ENCODE measurements at places on chromosomes 3 and 15. TPM values are rescaled to one million over a fixed set of nuclear protein-coding genes. Genes with fewer than 3 reads are reported as not detected.

DNA sequence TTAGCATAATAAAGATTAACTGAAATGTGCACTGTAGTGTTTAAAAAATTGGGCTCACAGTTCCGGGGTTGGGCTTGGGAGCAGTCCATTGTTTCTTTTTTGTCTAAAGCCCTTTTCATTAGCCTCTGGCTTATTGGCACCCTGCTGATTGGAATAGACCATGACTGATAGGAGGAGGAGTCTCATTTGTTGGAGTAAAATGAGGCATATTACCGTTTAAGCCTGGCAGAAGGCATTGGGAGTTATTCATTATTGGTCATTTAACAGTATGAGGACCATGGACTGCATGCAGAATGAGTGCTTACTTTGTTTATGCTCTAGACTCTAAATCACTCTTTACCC is 139.0 kb upstream of the CGNL1 start:
- DNase-seq: no peak

GRCh38 chr15:36905908-36906307 is 194.4 kb downstream of the MEIS2 start:
- no peak for DNase-seq

DNA sequence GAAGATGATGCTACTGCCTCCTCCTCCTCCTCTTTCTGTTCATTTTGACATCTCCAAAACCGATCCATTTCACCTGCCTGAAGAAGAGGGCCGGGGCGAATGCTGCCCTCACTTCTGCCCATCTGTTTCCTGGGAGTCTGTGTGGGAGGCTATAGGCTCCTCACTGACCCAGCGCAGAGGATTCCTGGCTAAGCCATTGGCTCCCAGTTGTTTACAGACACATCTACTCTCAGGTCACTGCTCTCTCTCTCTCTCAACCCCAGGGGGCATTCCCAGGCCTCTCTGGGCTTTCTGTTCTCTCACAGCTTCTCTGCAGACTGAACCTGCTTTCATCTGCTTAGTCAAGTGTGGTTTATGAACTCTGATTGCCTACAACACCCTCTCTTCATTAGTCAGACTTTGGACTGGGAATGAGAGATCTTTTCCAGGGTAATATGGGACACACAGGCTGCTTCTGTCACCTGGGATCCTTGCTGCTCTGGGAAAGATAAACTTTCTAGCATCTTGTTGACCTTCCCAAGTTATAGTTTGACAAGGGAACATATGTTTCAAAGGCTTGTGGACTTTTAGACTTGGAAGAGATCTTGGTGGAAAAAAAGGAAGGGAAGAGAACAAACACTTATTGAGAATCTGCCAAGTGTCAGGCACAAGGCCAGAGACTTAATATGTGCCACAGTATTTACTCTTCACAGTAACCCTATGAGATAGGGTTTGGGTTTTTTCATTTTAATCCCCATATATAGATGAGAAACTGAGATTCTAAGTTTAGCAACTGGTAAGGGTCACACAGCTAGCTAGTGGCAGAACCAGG is 30.2 kb upstream of the USP3 start:
- no peak for DNase-seq

DNA sequence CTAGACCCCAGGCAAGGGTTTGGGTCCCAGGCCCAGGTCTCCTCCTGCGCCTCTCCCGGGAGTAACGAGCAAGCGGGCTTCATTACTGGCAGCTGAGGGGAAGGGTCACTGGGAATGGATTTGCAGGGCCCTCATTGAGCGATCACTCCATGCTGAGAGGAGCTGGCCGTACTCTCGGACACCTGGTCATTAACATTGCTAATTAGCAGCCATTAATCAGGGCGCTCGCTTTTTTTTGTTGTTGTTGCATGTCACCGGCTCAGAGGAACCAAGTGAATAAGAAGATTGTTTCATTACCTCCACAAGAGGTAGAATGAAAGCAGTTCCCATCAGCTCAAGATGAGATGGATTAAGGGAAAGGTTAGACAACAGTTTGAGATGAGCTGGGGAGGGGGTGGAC is 293.0 kb upstream of the ATP11B start:
- DNase-seq: no peak

Gene SNX22
- total RNA-seq: 28.3 TPM

DNA sequence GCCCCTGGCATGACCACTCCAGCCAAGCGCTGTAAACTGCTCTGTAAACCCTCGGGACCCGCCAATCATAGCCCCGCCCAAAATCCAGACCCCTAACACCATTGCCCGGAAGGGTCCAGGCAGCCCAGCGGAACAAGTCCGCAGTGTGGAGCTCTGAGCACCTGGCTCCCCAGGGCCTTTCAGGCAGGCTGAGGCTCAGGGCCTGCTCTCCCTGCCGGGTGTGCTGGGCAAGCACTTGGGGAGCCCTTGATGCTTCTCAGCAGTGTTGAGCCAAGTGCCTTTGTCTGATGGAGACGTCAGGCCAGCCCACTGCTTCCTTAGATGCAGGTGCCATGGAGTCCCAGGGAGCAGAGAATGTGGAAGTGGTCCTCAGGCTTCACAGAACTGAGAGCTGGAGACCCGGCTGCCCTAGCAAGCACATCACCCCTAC is 106.2 kb downstream of the TLE3 start:
- no peak for DNase-seq

- DNase-seq: no peak
Measured at GRCh38 chr3:56970461-56970879, 90.0 kb upstream of the SPATA12 start.

DNA sequence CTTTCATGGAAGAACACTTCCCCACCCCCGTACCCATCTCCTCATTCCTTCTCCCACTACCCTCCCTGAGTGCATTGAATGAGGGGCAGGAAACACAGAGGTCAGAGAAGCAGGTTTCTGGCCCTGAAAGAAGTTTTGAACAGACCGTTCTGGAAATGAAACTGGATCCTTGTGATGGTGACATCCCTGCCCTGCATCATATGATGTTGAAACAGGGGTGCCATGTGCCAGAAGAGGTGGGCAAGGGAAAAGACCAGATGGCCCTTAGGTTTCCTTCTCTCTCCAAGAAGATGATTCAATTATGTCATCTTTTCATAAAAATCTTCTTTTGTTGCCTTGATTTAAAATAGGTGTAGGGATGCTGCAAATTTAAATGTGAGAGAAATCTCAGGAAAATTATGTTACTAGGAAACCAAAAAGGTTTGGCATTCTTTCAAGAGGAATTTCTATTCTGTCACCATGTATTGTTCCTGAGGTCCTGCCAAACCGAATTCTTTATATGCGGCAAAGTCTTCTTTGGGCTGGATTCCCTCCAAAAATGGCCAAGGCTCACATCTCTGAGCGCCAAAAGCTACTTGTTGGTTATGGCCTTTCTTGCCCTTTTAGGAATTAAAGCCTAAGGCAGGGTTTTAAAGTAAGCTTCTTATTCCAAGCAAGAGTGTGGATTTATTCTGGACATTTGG is 19.9 kb upstream of the TNFAIP8L3 start:
- DNase-seq: no peak

GRCh38 chr3:174413062-174413912 is 445.8 kb upstream of the NAALADL2 start:
- DNase-seq: no peak

DNA sequence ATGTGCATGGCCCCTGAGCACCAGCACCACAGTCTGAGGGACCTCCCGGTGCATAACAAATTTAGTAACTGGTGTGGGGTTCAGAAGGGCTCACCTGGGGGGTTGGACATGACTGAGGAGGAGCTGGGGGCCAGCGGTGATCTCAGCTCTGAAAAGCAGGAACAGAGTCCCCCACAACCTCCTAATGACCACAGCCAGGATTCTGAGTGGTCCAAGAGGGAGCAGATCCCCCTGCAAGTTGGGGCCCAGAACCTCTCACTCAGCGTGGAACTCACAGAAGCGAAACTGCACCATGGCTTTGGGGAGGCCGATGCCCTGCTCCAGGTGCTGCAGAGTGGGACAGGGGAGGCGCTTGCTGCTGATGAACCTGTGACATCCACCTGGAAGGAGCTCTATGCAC is 43.0 kb downstream of the CDAN1 start:
- peak; percentile 32 for DNase-seq

Gene TMEM212
- total RNA-seq: not detected

Gene NANOGP8
- total RNA-seq: not detected

DNA sequence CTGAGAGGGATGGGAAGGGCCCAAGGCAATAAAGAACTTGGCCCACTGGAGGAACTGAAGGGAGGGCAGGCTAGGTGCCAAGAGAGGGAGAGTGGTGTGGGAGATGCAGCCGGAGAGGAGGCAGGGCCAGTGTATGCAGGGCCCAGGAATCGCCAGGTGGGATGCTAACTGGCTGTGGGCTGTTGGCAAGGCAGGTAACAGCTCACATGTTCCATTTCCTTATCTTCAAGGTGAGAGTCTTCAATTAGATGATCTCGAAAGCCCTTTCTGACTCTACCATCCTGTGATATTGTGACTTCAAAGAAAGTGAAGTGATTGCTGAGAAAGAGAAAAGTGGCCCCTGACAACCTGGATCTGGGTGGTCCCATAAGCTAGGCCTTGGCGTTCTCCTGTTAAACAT is 49.0 kb downstream of the CASR start:
- no peak for DNase-seq

DNA sequence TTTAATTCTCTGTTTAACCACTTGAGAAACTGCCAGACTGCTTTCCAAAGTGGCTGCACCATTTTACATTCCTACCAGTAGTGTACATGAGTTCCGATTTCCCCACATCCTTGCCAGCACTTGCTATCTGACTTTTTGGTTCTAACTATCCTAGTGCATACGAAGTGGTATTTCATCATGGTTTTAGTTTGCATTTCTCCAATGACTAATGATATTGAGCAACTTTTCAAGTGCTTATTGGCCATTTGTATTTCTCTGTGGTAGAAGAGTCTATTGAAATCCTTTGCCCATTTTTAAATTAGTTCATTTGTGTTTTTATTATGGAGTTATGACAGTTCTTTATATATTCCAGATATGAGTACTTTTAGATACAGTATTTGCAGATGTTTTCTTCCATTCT is 247.8 kb downstream of the GABRB3 start:
- DNase-seq: no peak

Gene SV2B
- total RNA-seq: 0.87 TPM

- DNase-seq: no peak
Measured at GRCh38 chr3:137385922-137386321, 378.2 kb upstream of the SOX14 start.

DNA sequence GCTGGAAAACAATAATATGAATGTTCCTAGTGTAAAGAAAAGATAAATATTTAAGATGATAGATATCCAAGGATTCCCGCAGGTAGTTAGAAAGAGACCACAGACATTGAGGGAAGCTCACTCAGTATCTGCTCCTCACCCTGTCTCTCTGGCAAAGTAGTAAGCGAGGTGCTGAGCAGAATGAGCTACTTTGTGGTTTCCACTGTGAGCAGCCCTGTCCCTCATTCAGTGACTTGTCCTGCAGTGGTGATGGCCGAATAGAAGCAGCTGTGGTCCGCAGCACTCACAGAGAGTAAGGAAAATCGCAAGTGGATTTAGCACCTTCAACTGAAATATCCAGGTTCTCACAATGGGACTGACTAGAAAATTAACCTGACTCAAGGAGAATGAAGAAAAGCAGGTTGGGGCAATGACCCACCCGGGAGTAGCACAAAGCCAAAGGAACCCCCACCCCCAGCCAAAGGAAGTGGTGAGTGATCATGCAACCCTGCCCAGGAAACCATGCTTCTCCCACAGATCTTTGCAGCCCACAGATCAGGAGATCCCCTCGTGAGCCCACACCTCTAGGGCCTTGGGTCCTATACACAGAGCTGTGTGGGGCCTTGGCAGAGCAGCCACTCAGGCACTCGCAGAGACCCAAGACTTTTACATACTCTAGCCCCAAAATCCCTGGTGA is 21.8 kb upstream of the SLC25A38 start:
- DNase-seq: no peak

DNA sequence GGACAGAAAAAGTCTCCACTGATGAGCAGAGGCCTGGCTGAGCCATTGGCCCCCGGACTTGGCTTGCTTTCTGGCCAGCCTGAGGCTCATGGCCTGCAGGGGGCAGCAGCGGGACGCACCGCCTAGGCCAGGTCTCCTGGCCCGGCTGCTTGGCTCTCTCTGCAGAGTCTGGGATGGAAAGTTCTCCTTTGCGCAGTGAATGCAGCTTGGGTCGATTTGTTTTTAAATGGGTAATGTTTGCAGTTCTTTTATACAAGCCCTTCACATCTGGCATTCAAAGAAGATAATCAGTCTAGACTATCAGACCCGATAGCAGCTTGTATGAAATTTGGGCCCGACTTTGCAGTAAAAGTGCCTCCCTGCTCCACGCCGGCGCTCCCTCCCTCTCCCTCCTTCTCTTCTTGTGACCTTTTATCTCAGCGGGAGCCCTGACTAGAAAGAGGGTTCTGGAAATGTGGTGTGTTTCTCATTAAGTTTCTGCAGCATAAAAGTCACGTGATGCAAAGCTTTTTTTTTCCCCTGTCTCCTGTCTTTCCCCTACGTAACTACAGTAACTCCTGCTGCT is 59.9 kb downstream of the ZNF621 start:
- DNase-seq: peak; percentile 92

Gene CFAP100
- not detected for total RNA-seq

DNA sequence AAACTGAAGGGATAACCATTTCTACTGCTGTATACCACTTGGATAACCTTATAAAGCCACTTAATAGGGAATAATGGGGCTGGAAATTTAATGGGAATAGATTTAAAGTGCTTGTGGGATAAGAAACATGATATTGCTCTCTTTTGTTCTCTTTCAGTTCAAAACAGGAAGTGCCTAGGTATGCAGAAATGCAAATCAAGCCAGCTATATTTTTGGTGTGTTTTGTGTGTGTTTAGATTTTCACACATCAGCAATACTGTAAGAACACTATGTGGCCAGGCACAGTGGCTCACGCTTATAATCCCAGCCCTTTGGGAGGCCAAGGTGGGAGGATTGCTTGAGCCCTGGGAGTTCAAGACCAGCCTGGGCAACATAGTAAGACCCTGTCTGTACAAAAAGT is 442.3 kb upstream of the TPRG1 start:
- no peak for DNase-seq

- DNase-seq: no peak
Measured at GRCh38 chr15:53625260-53625659, 134.2 kb downstream of the WDR72 start.

DNA sequence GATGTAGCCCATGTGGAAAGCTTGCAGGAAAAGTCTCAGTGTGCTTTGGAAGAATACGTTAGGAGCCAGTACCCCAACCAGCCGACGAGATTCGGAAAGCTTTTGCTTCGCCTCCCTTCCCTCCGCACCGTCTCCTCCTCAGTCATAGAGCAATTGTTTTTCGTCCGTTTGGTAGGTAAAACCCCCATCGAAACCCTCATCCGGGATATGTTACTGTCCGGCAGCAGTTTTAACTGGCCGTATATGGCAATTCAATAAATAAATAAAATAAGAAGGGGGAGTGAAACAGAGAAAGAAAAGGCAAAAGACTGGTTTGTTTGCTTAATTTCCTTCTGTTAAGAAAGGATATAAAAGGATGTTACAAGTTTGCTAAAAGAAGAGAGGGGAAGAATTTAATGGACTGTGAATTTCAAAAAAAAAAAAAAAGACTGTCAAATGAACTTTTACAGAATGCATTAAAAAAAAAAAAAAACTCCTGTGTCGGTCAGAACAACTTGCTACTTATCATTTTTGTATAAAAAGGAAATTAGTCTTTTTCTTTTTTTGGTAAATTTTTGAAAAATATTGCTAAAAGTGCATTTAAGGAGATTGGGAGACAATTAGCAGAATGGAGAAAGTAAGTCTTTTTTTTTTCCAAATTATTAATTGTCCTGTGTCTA is 7.0 kb downstream of the NR2F2 start:
- DNase-seq: no peak

- DNase-seq: no peak
Measured at GRCh38 chr15:67717776-67718175, 107.5 kb upstream of the SKOR1 start.

Gene HDAC11
- total RNA-seq: 15.0 TPM
